ENCODE measurements at places on chromosomes 3 and 15.

- DNase-seq = no peak
These were observed 683.5 kb downstream of the NR2F2 start for GRCh38 chr15:97014001-97014400.

GRCh38 chr3:101853982-101854381 lies 4.7 kb downstream of the NFKBIZ start:
- DNase-seq = no peak

GRCh38 chr3:59809016-59809415 lies 759.2 kb upstream of the CFAP20DC start:
- no peak for DNase-seq

DNA sequence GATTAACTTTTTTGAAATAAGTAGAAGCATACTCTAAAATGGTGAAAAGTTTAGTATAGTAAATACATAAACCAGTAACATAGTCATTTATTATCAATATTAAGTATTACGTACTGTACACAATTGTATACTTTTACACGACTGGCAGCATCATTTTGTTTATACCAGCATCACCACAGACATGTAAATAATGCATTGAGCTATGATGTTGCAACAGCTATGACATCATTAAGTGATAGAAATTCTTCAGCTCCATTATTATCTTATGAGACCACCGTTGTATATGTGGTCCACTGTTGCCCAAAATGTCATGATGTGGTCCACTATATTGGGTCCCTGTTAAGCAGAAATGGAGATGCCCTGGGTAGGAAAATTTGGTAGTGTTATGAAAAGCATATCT lies 51.3 kb downstream of the DRD3 start:
- no peak for DNase-seq

DNA sequence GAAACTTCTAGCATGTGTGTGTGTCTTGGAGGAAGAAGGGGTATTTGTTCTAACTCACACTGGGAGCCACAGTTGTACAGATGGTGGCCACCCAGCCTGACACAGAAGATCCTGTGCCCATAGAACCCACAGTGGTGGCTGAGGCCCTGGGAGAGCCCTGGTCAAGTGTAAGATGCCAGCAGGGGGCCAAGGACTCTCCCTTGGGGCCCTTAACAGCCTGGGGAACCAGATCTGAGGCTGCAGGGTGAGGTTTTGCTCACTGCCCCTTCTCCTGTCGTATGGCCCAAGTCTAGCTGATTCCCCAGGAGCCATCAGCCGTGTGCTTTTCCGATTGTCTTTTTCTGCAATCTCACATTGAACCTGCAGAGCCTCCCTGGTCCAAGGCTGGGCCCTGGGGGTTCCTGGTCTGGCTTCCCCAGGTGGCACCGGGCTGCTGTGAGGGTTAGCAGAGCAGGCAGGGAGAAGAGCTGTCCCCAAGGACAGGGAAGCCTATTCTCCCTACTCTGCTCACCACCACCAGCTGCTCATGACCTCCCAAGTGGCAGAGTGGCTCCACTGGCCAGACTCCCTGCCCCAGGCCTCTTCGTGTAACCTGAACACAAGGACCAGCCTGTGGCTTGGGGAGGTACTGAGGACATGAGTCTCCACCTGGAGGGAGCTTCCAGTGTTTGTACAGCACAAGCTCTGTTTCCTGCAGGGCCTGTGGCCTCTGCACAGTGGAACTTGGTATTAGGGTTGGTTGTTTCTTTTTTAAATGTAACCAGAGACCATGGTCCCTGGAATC lies 51.9 kb downstream of the CA12 start:
- DNase-seq = no peak

DNA sequence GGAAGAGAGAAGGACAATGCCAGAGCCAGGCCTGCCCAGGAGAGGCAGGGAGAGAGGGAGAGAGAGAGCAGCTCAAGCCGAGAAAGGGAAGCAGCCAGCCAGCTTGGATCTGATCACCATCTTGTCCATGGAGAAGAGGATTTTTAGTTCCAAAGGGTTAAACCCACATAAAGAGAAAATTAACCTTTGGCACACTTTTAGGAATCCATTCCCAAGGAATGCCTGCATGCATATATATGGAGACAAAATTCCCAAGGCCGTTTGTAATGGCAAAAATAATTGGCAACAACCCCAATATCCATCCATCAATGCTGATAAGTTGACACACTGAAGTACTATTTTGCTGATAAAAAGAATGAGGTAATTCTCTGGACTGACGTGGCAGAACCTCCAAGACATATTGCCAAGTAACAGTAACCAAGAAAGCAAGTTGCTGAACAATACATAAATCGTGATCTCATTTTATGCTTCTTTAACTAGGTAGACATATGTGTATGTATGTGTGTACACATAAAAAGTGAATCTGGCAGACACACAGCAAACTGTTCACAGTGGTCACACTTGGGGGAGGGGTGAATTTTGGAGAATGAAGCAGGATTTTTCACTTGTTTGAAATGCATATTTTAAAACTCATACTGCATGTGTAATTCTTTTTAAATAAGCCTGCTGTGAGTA lies 7.5 kb upstream of the STRA6 start:
- no peak for DNase-seq

GRCh38 chr3:69011096-69011730 lies 2.3 kb downstream of the EOGT start:
- DNase-seq = no peak

- DNase-seq = peak; percentile 13
These were observed 1126.8 kb downstream of the SI start for GRCh38 chr3:163951397-163951987.

- DNase-seq = no peak
These were observed 26.2 kb upstream of the SLC35G2 start for GRCh38 chr3:136792556-136793330.

DNA sequence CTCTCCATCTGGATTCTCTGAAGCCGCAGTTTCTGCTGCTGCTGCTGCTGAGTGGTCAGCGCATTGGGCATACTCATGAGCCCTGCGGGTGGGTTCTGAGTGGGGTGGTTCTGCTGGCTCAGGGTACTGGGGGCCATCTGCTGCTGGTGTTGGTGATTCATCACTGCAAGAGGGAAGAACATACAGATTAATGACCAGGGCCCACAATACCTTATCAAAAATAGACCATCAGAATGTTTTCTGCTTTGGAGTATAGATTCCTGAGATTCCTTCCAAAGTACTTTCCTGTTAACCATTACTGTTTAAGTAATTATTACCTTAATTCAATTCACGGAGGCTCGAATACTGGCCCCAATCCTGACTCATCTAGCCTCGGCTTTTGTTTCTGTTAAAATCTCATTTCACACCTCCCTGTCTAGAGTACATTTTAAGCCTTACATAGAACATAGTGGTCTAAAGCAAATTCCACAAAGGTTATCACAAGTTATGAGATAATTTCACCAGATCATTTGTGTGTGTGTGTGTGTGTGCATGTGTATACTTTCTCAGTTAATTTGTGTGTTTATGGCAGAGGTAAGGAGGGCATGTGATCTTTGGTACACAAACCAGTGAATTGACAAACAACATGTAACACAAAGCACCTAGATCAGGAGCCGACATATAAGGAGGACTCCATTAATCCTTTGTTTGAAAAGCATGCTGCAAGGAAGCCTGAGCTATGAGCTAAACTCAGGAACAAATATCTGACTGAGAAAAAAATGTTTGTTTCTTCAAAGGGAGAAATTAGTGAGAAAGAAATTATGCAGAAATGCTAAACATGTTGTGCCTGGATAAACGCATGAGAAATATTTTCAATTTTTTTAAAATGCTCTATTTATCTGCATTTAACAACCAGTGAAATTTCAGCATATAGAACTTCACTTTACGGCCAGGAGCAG lies 68.1 kb downstream of the TM4SF4 start:
- no peak for DNase-seq

All from GM13976 (cell line).